Adrenal gland (tissue), 19 donors: ENCODE measurements at places on chromosomes 6 and 20.

GRCh38 chr6:108736832-108737231, 111.4 kb upstream of the ARMC2 start:
- no peak for DNase-seq

DNA sequence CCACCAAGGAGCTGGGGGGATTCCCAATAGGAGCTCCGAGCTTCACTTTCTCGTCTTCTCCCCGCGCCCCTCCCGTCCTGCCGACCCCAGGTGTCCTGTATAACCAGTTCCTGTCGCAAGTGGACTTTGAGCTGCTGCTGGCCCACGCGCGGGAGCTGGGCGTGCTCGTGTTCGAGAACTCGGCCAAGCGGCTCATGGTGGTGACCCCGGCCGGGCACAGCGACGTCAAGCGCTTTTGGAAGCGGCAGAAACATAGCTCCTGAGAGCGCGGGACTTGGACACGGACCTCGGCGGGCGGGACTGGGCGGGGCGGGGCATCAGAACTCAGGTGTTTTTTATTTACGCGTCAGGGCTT, 340 bp upstream of the VARS2 start:
- no peak for DNase-seq

DNA sequence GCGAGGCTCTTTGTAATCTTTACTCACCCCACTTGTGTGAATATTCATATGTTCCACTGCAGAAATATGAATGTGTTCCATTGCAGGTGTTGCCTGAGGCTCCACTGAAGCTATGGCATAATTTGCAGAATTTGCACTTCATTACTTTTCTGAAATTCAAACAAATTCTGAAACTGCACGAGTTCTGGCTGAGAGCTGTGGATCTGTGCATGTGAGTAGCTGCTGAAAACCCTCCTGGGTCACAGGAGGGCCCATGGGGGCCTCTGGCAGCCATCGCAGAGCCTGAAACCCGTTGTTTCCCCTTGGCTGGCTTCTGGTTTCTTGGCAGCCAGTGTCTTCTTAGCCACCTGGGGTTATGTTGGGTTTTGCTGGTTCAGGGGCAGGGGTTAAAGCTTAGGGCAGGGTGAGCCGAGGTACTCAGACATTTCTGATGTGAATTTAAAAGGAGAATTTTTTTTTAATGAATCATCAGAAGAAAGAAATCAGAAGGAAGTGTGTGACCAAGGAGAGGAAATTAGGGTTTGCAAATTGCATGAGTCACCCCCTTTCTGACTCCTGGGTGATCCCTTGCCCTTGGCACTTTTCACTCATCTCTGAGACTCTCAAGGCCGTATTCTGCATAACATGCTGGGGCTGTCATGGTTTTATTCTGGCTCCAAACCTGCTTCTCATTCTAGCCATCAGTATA, 40.6 kb downstream of the TOX2 start:
- DNase-seq = peak; percentile 61

DNA sequence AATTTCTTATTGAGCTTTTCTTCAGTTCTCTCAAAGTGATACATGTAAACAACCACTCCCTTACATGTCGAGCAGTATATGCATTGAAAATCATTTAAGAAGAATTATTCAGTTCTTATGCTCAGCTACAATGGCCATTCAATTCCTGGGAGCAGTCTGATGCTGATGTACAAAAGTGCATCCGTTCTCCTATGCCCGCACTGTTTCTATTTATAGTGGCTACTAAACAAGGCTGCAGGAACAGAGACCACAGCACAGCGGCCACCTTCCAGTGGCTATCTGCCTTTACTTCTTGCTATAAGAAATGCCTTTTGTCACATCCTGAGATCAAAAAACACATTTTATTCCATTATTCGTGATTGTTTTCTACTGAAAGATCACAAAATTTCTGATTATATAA, 82.2 kb downstream of the FHL5 start:
- no peak for DNase-seq

DNA sequence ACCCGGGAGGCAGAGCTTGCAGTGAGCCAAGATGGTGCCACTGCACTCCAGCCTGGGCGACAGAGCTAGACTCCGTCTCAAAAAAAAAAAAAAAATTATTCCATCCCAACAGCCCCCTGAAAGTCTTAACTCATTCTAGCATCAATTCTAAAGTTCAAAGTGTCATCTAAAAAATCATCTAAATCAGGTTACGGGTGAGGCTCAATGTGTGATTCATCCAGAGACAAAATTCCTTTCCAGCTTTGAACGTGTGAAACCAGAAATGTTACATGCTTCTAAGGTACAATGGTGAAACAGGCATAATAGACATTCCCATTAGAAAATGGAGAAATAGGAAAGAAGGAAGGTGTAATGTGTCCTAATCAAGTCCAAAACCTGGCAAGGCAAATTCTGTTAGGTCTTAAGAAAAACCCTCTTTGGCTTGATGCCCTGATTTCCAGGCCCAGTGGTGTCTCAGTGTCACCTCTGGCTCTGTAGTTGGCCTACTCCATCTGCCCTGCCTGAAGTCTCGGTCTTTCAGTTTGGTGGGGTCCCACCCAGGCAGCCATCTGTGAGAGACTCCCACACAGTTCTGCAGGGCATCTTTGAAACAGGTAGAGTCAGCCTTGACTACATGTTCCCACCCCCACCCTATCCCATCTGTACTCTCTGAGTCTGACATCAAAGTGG, 43.5 kb downstream of the HFE start:
- no peak for DNase-seq

GRCh38 chr6:20118892-20119291, 93.4 kb downstream of the MBOAT1 start:
- no peak for DNase-seq

GRCh38 chr20:33857722-33858563, 46.8 kb downstream of the CHMP4B start:
- no peak for DNase-seq

DNA sequence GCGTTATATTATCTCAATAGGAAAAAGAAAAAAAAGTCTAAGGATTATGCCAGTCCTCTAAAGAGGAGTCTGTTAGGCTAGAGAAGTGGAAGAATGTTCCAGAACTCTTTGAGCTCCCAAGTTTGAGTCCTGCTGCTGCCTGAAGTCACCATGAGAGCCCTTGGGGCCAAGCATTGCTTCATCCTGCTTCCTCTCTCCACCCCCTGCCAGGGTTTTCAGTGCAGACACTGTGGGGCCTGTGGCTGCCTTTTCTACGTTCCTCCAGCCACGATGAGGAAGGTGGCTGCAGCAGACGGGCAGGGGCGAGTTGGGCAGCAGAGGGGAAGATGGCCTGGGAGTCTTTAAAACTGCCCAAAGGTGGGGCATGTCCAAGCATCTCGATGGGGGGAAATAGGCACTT, 214.4 kb upstream of the KCNG1 start:
- no peak for DNase-seq

DNA sequence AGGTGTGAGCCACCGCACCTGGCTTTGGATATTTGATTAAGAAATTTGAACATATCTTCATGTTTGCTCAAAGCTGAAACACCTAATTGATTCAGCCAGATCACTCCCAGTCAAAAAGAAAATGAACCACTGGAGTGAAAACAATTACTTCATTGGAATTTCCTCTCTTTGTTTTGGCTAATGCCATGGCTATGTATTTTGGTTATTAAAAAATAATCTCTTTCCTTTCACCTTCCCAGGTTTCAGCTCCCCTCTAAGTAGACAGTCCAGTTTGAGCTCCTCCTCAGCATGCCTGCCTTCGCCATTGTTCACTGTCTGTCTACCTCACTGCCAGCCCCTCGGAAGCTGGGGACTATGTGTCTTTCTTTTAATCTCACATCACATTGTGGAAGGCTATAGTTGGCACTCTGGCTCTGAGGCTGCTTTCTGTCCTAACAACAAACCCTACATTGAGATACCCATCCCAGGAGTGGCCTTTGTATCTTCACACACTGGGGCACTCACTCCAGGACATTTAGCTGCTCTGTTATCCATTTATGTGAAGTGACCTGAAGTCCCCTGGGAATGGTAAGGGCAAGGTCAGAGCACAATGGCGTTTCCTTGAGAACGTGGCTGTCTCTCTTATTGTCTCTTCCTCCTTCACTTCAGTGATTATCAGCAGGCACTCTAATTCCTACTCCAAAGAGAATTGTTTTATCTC, 764.0 kb upstream of the CITED2 start:
- no peak for DNase-seq

GRCh38 chr6:149445573-149445972, 39.2 kb downstream of the ZC3H12D start:
- no peak for DNase-seq

DNA sequence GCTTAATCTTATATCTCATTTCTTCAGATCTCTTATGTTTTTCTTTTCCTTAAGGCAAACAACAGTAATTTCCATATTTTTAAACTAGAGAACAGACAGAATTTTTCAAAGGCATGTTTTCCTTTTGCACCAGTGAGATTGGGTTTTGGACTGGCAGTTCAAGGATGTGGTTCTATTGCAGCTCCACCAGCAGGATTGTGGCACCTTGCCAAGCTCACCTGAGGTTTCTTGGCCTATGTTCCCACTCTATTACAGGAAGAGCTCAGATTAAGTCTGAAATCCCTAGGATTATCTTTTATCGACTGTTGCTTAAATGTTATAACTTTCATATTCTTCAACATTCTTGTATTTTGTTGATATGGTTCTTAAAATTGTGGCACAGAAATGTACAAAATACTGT, 218.9 kb downstream of the PLCB4 start:
- DNase-seq = no peak

GRCh38 chr6:14728396-14729024, 517.4 kb upstream of the JARID2 start:
- DNase-seq = peak; percentile 70

DNA sequence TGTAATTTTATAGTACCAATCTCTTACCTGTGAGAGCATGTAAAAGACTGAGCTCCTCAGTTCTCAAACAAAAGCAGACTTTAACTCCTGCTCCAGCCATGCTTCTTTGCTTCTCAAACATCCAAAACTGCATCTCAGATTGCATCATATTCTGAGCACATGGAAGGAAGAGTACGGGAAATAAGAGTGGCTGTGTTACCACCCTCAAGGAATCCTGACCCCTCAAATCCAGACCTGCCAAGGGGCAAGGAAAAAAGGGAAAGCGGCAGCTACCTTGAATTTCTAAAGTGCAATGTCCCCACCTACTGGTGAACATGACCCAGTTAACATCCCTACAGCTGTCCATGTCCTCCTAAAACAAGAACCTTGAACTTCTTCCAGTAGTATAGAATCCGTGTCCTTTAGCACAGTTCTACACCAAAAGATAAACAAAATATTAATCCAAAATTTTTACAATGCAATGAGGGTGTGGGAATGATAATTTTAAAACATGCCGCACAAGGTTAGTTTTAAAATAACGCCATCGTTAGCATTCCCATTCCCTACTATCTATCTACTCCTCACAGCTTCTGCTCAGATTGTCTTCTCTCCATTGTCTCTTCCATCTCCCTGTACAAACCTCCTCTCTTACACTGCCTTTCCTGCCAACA, 34.1 kb upstream of the HLA-DQB1 start:
- DNase-seq = peak; percentile 32

- DNase-seq = no peak
Measured at GRCh38 chr6:37019065-37019450, 13.6 kb downstream of the FGD2 start.

- DNase-seq = peak; percentile 64
Measured at GRCh38 chr6:13614126-13614925, 809 bp upstream of the NOL7 start.

DNA sequence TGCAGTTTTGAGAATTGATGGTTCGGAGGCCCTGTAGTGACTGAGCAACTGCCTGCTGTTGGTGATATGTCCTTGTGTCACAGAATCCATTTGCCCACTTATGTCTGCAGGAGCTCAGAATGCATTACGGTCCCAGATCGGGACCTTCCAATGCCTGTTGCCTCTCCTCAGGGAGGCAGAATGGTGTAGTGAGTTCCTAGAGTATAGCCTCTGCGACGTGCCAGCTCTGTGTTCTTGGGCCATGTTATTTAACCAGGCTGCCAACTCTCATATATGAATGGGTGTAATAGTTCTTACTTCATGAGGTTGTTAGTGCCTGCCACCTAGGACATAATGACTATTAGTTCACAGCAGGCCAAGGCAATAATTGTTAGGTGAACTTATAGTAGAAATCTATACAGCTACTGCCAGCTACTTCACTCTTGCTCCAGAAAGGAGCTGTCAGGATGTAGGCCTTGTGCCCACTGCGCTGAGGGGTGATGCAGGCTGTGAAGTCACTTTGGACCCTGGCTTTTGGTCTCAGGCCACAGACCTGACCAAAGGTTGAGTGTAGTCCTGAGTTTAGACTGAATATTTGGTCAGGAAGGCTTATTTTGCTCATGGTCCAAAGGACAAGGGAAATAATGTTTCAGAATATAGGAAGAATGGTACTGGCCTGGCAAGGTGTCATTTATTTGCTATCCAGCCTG, 82.1 kb downstream of the ASXL1 start:
- no peak for DNase-seq

DNA sequence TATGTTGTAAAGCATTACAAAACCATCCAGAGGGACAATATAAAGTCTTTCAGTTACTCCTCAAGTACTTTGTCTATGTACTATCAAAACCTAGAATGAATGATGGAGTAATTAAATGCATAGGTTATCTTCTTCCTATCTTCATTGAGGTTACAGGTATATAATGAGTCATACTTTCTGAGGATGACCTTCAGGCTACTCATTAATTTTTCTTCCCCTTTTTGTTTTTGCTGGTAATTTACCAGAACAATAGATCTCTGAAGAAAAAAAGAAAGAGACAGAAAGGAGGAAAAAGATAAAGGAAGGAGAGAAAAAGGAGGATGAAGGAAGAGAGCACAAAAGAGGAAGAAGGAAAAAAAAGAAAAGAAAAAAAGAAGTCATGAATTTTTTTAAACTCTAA, 398.4 kb downstream of the TBC1D32 start:
- DNase-seq = no peak
